ENCODE measurements at places on chromosomes 16 and 17.
A peak's percentile ranks its signal among the peaks of the same experiment; 100 is the strongest.

- no peak for DNase-seq
Measured at GRCh38 chr16:29745121-29745852, 503 bp downstream of the C16orf54 start.

DNA sequence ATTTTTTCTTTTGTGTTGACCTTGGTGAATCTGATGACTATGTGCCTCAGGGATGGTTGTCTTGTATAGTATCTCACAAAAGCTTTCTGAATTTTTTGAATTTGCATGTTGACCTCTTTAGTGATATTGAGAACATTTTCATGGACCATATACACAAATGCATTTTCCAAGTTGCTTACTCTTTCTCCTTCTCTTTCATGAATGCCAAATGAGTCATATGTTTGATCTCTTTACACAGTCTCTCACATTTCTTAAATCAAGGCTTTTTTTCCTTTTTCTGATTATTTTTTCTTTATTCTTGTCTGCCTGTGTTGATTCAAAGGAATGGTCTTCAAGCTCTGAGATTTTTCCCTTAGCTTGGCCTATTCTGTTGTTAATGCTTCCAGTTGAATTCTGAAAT, 46.6 kb upstream of the KCNJ16 start:
- DNase-seq, result no peak

- no peak for DNase-seq
Measured at GRCh38 chr16:84832488-84833143, 12.8 kb downstream of the CRISPLD2 start.

DNA sequence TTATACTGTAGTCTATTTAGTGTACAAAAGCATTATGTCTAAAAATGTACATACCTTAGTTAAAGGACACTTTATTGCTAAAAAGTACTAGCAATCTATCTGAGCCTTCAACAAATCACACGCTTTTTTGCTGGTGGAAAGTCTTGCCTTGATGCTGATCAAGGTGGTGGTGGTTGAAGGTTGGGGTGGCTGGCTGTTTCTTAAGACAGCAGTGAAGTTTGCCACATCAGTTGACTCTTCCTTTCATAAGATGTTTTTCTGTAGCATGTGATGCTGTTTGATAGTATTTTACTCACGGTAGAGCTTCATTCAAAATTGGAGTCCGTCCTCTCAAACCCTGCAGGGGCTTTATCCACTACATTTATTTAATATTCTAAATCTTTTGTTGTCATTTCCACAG, 8.6 kb downstream of the ADGRG5 start:
- DNase-seq, result no peak

DNA sequence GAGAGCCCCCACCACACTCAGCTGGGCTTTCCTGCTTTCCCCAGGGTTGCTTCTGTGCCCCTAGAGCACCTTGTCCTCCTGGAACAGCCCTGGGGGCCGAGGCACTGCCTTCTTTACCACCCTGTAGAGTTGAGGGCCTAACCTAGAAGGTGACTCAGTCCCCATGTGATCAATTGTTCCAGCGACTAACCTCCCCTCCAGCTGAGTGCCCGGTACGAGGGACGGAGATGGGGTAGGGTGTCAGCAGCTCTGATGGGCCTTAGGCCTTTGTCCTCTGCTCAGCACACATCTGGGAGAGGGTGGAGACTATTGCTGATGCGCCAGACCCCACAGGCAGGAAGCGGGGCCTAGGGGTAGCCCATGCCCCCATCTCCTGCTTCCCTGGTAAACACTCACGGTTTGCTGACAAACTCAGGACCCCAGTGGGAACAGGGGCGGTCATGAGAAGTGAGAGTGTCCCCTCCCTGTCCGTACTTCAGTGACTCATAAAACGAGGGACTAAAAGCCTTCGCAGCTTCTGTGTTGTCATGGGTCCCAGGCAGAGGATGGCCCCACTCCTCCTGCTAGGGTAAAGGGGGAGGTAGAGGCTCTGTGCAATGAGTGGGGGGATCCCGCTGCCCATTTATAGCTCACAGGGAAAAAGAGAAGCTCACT, 33.1 kb downstream of the NECAB2 start:
- DNase-seq, result no peak

- no peak for DNase-seq
Measured at GRCh38 chr16:75443298-75443697, 10.0 kb upstream of the CFDP1 start.

GRCh38 chr17:63001689-63002394, 35.8 kb downstream of the TANC2 start:
- no peak for DNase-seq

- peak; percentile 82 for DNase-seq
Measured at GRCh38 chr17:66702106-66702936, 132.6 kb upstream of the CACNG5 start.

DNA sequence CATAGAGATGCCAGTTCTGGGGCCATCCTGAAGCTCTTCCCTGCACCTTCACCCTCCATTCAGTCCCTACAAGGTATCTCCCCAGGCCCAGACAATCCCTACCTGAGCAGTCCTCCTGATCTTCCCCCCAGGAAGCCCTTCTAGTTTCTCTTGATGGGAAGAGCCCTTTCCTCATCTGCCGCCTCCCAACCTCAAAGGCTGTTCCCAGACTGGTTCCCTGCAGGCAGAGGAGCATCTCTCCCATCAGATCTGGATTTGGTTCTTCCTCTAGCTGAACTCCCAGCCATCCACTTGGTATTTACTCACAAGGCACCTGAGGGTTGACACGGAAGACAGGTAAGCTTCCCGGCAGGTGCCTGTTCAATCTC, 24.6 kb upstream of the PHB1 start:
- DNase-seq, result no peak

- DNase-seq, result no peak
Measured at GRCh38 chr16:3012828-3013420, at the start of gene CLDN9. TSS of gene CLDN9 (plus strand) at chr16:3012923. CDS start at chr16:3013363, 440 bp downstream.

GRCh38 chr17:65473363-65473762, 88.1 kb downstream of the AXIN2 start:
- no peak for DNase-seq

GRCh38 chr16:55048745-55049144, 118.1 kb downstream of the IRX5 start:
- DNase-seq, result no peak

DNA sequence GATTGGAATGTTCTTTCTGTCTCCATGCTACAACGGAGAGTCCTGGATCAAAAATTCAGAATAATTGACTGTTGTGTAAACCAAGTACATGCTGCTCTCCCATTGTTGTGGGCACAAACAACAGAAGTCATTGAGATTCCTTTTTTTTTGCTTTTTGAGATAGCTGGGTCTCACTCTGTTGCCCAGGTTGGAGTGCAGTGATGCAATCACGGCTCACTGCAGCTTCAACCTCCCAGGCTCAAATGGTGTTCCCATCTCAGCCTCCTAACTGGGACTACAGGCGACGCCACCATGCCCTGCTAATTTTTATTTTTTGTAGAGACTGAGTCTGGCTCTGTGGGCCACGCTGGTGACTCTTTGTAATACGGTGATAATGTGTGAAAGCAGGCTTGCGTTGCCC, 24.5 kb downstream of the NDE1 start:
- no peak for DNase-seq

GRCh38 chr17:27486741-27487140, 30.5 kb downstream of the KSR1 start:
- DNase-seq, result no peak

DNA sequence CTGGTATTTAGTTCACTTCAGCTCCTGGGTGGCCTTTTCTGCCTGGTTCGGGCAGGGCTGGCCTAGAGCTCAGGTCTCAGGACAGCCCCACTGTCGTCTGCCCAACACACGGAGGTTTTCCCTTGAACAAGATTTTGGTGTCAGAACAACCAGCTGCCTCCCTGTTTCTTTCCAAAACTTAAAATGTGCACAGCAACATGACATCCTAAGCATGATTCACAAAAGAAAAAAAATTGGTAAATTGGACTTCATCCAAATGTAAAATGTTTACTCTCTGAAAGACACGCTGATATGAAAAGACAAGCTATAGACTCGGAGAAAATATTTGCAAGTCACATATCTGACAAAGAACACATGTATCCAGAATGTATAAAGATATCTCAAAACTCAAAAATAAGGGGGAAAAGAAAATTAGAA, 197.8 kb upstream of the CHMP6 start:
- DNase-seq, result no peak

DNA sequence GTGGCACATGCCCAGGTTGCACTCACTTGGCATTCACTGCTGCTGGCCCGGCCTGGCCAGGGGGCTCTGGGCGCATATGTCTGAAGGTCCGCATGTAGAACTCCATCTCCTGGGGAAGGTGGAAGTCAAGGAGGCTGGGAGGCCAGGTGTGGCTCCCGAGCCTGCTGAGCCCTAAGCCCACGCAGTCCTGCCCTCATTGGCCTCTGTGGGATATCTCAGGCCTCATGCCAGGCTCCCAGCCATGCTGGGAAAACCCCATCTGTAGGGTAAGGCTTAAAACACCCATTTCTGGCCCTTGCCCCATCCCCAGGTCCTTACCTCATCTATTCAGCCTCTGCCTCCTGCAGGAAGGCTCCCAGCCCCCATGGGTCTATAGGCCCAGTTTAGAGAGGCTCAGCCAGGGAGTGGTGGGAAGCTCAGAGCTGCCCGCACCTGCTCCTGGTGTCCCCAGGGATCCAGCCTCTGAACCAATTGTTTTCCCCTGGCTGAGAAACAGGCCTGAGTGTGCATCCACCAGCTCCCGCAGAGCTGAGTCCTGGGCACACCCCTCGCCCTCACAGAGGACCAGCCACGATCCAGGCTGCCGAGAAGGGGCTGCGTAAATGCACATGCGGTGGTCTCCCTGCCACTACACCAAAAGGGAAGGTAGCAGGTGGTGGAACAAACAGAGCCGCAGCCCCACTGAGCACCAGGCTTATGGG, 2.3 kb upstream of the TPPP3 start:
- peak; percentile 86 for DNase-seq

DNA sequence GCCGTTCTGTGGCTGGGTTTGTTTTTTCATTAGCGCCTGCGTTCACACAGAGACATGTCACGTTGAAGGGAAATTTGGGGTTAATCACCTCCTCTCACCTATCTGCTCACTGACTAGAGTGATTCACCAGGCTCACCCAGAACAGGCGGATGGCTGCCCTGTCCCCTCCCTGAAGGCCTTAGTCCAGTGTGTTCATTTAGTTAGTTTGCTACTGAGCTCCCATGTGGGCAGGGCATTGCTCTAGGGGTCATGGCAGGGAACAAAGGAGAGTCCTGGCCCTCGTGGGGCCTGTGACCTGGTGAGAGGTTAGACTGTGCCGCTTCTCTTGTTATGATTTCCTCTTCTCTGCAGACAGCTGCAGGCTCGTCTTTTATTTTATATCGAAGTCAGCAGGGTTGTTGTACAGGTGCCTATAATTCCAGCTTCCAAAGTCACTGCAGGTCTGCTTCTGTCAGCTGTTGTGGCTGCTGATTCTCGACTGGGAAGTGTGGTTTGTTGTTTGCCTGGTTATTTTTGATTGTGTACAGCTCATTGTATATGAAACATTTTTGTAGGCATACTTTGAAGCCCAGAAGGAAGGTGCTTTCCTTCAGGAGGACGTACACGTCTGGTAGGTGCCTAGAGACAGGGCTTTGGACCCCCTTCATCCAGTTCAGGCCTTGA, 73.4 kb upstream of the GSE1 start:
- no peak for DNase-seq

DNA sequence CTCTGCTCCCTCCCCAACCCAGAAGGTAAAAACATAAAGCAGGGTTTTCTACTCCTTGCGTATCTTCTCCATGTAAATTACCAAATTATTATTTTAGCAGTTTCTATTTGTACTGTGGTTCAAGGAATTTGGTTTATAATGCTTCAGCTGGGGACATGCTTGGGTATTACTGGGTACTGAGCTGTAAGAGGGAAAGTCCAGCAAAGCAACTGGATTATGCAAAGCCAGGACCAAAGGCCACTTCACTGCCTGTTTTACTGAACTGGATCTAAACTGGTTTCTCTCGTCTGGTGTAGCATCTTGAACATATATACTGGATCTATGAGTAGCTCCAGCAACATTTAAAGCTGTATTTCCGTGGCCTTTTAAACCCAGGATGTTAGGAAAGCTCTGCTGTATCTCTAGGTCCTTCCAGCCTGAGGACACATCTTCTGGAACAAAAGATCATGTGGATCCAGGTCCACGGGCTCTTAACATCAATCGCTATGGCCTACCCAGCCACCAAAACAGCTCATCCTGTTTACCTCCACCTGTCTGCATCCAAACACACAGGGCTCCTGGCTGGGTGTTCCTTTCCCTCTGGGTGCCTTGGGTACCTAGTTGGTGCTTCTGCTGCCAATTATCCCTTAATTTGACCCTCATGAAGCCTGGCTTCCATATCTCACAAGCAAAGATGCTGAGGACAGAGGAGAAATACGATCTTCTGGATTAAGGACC, 7.2 kb downstream of the PMP22 start:
- DNase-seq, result no peak

DNA sequence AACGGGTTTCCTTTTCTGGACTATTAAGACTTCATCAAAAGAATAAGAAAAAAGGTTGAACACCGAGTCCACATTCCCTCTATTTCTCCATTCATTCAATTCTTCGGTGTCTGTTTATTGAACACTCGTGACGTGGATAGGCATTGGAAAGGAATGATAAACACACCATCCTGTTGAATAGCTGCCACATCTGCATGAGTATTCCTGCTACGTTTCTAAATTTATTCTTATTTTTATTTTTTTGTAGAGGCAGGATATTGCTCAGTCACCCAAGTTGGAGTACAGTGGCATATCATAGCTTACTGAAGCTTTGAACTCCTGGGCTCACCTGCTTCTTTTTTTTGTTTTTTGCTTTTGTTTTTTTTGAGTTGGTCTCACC, 80.8 kb upstream of the CIBAR2 start:
- no peak for DNase-seq

DNA sequence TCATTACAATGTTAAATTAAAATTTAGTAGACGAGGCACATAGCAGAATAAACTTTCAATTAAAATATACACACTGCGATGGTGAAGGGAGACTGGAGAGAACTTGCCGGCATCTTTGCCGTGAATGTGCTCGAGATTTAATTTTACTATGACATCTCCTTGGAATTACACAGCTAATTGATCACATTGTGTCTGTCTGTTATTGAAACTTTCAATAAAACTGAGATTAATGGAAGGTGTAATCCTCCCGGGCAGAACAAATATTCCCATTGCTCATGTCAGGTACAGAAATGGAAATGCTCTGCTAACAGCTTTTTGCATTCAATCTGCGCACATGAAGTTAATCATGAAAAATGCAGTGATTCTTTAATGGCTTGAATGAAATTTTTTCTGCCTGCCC, 210.1 kb upstream of the NLRP1 start:
- no peak for DNase-seq

- DNase-seq, result no peak
Measured at GRCh38 chr16:85781156-85781555, 18.2 kb downstream of the EMC8 start.

GRCh38 chr17:81256616-81257015, 17.5 kb downstream of the NDUFAF8 start:
- DNase-seq, result no peak
